ENCODE measurements at places on chromosomes 11 and 22. TPM values are rescaled to one million over a fixed set of nuclear protein-coding genes. Genes with fewer than 3 reads are reported as not detected.

GRCh38 chr11:117796872-117797529 lies at the start of gene DSCAML1:
DSCAML1 (minus strand) TSS chr11:117797216; CDS start chr11:117797079, 137 bp downstream.
- DNase-seq: no peak

DNA sequence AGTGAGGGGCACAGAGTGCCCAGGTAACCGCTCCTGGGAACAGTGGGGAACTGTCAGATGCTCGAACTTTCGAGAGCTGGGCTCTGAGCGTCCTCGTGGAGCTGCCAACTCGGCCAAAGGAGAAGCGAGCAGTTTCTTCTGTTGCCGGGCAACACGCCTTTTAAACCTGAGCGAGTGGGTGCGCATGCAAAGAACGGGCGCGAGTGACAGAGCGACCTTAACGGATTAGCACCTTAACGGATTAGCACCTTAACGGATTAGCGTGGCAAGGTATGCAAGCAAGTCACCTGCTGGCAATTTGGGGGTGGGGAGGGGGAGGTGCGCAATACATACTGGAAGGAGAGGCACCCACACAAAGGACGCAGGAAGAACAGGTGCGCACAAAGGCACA lies 61.8 kb upstream of the PRODH start:
- no peak for DNase-seq

DNA sequence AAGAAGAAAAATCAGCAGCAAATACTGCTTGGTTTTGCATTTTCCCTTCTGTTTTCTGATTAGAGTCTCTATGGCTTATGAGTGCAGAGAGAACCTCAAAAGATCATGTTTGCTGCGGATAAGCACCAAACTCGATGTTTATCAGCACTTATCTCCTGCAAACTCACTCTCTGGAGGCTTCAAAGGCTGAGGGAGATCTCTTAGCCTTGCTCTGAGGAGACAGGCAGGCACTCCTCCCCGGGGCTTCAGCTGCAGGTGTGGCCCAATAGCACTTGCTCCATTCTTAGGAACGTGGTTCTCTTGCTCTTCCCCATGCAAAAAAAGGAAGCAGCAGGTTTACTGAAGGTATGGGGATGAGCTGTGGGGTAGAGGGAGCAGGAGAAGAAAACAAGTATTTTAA lies 45.1 kb downstream of the FLI1 start:
- DNase-seq: no peak

Gene POU2AF2
- polyA plus RNA-seq: not detected

- no peak for DNase-seq
These were observed 2.4 kb upstream of the MMP13 start for GRCh38 chr11:102957953-102958352.

Gene OR8D4
- not detected for polyA plus RNA-seq

GRCh38 chr11:126337126-126337473 lies 18.4 kb upstream of the ST3GAL4 start:
- DNase-seq: no peak

Gene MS4A6E
- polyA plus RNA-seq: not detected

Gene MMP10
- not detected for polyA plus RNA-seq

DNA sequence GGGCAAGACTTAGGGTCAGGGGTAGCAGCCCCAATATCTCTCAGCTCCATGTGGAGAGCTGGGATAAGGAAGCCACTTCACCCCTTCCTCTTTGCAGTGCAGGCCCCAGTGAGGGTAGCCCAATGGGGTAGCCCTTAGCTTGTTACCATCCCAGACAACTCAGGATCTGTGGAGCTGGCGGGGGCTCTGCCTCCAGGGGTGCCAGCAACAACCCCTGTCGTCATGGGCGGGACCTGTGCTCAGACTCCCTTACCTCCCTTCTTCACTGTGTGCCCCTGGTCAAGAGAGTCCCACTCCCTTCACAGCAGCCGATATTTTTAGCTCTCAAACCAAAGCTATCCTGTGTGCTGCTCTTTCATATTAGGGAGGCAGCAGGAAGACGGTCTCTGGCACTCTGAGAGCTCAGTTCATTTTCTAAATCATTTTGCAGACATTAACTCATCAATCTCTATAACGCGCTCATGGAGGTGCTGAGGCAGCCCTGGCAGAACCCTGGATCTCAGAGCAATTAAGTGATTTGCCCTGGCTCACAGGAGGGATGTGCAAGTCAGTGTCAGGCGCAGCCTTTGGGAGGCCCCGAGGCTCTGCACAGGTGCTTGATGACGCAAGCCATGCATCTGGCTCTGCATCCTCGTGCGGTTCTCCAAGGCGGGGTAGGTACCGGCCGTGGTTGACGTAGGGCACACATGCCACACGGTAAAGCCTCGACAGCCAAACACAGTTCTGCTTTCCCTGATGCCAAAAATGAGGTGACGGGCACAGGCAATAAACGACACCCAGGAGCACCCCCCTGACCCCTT lies 357.6 kb downstream of the SHANK2 start:
- no peak for DNase-seq

GRCh38 chr11:75795276-75796090 lies 19.5 kb upstream of the UVRAG start:
- no peak for DNase-seq

Gene TMPRSS13
- polyA plus RNA-seq: 0.03 TPM

Gene OR10AG1
- polyA plus RNA-seq: not detected

GRCh38 chr22:40107851-40108378 lies 69.8 kb upstream of the TNRC6B start:
- DNase-seq: no peak

- no peak for DNase-seq
These were observed 66.2 kb upstream of the TCF20 start for GRCh38 chr22:42336527-42337227.

Gene PHOX2A
- not detected for polyA plus RNA-seq

Gene SLC22A25
- polyA plus RNA-seq: not detected

GRCh38 chr11:72002841-72003775 lies 4.4 kb downstream of the IL18BP start:
- DNase-seq: no peak

DNA sequence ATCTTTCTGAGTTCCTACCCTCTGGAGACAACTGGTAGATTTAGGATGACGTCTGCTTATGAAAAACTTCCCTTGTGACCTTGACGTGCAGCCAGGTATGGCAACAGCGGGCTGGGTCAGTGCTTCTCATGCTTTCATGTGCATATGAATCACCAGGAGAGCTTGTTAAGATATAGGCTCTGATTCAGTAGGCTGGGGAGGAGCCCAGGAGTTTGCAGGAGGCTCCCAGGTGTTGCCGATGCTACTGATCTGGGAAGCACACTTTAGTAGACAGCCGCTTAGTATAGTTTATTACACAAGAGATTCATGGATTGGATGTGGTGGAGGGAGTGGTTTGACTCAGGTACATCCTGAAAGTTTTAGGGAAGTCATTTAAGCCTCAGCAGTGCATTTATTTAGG lies 23.8 kb downstream of the DIXDC1 start:
- no peak for DNase-seq

- no peak for DNase-seq
These were observed 5.5 kb downstream of the RPS6KA4 start for GRCh38 chr11:64364435-64364834.

Gene PANX2
- polyA plus RNA-seq: 0.09 TPM

Gene RGL4
- 0.59 TPM for polyA plus RNA-seq

DNA sequence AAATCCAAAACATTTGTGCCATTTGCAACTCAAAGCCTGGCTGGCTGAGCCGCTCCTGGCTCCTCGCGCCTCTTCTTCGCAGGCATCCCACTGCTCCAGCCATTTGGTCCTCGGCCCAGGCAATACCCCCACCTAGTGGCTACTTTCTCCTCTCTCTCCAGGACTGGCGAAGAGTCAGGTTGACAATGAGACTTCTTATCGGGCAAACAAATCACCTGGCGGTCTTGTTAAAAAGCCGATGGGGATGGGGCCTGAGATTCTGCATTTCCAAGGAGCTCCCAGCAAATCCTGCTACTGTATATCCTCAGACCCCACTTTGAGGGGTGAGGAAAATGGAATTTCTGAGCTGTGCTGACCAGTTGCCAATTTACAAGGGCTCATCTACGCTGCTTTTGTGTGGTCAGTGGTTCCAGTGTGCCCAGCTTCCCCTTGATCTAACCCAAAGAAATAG lies 89.0 kb downstream of the ISX start:
- peak; percentile 31 for DNase-seq

DNA sequence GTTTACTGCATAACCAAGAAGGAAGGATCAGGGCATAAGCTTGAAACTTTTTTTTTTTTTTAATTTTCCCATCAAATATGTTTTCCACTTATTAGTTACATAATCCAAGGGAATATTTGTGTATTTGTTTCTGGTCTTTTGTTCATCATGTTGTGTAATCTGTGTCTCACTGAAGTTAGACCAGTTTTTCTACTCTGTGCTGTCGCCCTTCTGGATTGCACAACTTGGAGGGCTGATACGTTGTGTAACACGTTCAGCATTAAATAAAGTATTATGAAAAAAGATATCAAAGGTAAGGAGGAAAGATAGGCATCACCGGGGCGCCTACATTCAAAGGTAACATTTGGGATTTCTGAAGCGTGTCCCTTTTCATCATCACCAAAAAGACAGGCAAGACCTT lies 3.3 kb upstream of the E2F8 start:
- DNase-seq: no peak

Gene PATE3
- polyA plus RNA-seq: not detected

Gene CNIH2
- 0.44 TPM for polyA plus RNA-seq

Gene MLC1
- polyA plus RNA-seq: 0.03 TPM

DNA sequence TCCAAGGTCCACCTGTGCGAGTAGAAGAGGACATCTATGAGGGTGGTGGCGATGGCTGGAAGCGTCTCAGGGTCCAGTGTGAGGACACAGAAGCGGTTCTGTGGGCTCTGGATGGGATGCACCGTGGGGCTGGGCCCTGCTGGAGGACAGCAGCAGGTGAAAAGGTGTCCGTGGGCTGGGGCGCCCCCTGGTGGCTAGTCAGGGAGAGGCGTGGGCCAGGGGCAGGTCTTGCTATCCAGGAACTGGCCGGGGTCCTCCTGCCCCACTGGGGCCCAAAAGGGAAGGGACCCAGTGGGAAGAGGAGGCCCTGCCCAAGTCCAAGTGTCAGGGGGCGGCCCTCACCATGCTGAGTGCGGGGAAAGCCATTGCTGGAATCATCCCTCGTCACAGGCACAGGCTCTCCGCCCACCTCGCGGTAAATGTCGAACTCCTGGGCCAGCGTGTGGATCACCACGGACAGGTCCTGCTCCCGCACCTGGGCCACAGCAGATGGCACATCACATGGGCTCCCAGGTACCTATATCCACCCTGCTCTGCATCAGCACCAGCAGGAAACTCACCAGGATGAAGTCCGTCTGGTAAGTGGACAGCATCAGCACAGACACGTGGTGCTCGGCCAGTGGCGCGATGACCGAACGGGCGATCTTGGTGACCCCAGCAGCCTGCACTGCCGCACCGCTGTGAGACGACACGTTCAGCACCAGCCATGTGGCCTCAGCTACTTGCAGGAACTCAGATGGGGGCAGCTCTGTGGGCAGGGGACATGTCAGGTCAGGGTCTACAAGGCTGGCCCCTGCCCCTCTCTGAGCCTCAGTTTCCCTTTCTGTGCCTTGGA lies 2.3 kb downstream of the CASTOR1 start:
- peak; percentile 75 for DNase-seq

DNA sequence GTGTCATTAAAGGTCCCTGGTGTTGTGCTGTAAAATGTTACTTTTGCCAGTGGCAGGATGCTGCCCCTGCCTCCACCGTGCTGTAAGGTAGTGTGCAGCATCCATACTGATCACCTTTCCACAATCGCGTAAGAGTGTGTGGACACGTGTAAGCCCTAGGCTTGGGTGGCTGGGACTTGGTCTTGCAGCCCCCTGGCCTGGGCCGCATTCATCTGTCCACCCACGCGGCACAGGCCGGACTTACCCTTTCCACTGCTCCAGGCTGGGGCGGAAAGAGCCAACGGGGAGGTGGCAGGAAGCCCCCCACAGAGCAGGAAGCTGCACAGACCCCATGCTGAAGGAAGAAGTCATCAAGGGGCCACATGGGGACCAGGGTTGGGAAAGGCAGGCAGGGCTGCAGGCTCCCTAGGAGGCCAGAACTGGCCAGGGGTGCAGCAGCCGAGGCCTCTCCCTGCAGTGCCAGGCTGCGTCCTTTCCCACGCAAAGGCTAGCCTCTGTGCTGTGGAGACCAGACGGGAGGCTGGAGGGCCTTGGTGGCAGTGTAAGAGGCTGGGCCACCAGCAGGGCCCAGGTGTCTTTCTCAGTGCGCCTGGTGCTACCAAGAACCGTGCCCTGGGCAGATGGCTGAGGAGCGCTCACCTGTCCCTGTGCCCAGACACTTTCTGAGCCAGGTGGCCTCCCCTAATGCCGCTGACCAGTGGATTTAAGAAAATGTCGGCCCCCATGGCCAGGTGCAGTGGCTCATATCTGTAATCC lies 11.7 kb upstream of the TMEM191C start:
- no peak for DNase-seq

DNA sequence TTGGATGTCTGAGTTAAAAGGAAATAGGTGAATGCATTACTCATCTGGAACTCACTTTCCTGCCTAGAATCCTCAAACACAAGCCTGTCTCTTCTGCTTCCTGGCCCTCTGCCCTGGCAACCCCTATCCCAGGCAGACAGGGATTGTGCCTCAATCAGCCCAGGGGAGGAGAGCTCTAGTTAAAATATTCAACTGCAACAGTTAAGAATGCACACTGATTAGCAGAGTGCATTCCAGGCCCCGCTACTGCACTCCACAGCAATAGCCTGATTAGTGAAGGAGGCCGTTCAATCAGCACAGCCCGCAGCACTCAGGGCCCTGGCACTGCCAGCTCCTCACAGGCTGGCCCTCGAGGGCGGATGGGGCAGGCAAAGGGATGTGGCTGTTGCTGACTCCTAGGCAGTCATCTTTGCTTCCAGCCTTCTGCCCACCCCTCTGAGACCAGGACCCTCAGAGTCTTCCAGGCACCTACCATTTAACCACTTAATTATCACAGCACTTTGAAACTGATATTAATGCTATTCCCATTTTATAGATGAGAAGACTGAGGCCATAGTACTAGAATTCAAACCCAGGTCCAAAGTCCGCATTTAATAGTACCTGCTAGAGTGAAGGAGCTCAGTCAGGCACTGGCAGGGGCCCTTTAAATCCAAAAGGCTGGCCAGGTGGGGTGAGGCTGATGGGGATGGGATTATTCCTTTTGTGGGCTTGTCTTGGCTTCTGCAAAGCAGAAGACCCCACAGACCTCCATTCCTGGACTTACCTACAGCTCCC lies 435.3 kb downstream of the SOX6 start:
- peak; percentile 46 for DNase-seq
